Activated T-helper 1 cell treated with anti-CD3 and anti-CD28 coated beads, Interleukin-2, amount 50 U/mL, for 16 hours (primary cell): ENCODE measurements at places on chromosomes 5 and 9.

- no peak for DNase-seq
Measured at GRCh38 chr5:169547508-169547907, 36.1 kb upstream of the SPDL1 start.

GRCh38 chr5:135271533-135272310 lies 127.3 kb downstream of the MACROH2A1 start:
- no peak for DNase-seq

- DNase-seq = no peak
Measured at GRCh38 chr9:91807643-91808246, 142.3 kb downstream of the ROR2 start.

- no peak for DNase-seq
Measured at GRCh38 chr5:142881076-142881783, 111.1 kb downstream of the ARHGAP26 start.

DNA sequence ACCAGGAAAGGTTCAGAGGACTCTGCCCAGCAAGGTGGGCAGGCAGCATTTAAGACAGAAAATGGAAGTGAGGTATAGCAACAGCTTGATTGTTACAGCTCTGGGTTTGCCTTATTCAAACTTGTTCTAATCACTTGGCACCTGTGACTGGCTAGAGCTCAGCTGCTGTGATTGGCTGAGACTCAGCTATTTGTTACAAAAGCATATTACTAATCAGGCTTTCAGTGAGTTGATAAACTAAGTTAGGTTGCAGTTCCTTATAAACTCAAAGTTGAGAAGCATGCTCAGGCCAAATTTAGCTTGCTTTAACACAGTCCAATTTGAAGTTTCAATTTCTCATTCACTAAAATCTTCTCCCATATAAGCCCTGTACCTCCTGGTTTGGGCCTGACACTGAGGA lies 56.3 kb downstream of the GDA start:
- no peak for DNase-seq

- no peak for DNase-seq
Measured at GRCh38 chr5:87278590-87279100, 11.0 kb downstream of the RASA1 start.

DNA sequence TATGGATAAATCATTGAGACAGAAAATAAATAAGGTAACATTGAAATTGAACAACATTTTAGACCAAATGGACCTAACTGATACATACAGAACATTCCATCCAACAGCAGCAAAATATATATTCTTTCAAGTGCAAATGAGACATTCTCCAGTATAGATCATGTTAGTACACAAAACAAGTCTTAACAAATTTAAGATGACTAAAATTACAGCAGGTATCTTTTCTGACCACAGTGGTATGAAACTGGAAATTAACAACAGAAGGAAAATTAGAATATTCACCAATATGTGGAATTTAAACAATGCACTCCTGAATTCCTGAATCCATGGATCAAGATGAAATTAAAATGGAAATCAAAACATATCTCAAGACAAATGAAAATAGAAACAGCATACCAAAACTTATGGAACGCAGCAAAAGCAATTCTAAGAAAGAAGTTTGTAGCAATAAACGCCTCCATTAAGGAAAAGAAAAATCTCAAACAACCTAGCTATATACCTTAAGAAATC lies 115.6 kb downstream of the ADAMTS12 start:
- DNase-seq = no peak

GRCh38 chr5:111972080-111972479 lies 215.1 kb upstream of the NREP start:
- DNase-seq = no peak

GRCh38 chr5:20157089-20157488 lies 169.1 kb upstream of the CDH18 start:
- DNase-seq = no peak

GRCh38 chr9:81234924-81235610 lies 454.3 kb downstream of the TLE1 start:
- DNase-seq = no peak

DNA sequence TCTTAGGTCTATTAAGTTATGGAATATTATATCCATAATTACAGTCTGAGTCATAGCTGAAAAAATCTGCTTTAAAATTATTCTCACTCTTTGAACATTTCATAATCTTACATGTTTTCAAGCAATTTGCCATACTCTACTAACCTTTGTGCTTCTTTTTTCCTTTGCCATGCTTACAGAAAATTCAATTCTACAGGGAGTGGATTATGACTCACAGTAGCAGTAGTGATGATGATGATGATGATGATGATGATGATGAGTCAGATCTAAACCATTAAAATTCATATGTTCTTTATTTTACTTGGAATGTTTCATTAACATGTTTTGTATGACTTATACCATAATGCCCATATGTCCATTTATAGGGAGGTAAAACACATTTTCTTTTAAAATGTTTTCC lies 207.1 kb downstream of the VPS13A start:
- no peak for DNase-seq

DNA sequence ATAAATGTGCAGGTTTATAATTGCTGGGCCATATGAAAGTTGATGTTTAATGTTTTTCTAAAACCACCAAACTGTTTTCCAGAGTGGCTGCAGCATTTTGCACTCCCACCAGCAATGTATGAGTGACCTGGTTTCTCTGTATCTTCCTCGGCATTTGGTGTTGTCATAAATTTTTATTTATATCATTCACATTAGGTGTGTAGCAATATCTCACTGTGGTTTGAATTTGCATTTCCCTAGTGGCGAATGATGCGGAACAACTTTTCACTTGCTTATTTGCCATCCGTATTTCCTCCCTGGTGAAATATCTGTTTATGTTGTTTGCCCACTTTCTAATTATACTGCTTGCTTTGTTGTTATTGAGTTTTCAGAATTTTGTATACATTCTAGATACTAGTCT lies 295.7 kb upstream of the TUT7 start:
- DNase-seq = no peak

GRCh38 chr5:143557061-143557818 lies 153.8 kb upstream of the NR3C1 start:
- no peak for DNase-seq
